ENCODE measurements at places on chromosomes 3 and 15.

- peak; percentile 84 for DNase-seq
Observed at GRCh38 chr15:74489518-74490338, 28.8 kb upstream of the UBL7 start.

- no peak for DNase-seq
Observed at GRCh38 chr3:12388185-12388584, 96.1 kb upstream of the TSEN2 start.

- no peak for DNase-seq
Observed at GRCh38 chr3:174159604-174160003, 699.5 kb upstream of the NAALADL2 start.

DNA sequence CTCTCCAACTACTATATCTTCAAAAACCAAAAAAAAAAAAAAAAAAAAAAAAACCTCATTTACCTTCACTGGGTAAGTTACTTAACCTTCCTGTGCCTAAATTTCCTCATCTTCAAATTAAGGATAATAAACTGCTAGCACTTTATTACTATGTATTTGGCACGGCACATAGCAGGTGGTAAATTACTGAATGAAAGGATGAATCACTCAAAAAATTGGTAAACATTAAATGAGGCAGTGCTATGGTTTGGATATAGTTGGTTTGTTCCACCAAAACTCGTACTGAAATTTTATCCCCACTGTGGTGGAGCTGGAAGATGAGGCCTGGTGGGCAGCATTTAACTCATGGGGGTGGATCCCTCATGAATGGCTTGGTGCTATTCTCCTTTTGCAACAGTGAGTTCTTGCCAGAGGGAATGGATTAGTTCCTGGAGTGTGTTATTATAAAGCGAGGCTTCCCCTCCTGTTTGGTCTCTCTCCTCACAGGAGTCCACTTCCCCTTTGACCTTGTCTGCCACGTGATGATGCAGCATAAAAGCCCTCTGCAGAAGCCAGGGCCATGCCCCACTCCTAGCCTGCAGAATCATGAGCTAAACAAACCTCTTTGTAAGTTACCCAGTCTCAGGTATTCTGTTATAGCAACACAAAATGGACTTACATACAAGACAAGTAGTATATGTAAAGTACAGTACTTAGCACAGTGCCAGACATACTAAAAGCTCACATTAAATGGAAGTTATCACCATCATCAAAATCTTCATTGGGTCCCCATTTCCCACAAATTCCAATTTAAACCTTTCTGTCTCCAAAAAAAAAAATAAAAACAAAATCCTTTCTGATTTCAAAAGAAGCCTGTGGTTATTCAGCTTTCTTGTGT is 20.6 kb downstream of the DCUN1D1 start:
- no peak for DNase-seq

- DNase-seq, result no peak
Observed at GRCh38 chr3:132504375-132504933, 87.2 kb downstream of the DNAJC13 start.

DNA sequence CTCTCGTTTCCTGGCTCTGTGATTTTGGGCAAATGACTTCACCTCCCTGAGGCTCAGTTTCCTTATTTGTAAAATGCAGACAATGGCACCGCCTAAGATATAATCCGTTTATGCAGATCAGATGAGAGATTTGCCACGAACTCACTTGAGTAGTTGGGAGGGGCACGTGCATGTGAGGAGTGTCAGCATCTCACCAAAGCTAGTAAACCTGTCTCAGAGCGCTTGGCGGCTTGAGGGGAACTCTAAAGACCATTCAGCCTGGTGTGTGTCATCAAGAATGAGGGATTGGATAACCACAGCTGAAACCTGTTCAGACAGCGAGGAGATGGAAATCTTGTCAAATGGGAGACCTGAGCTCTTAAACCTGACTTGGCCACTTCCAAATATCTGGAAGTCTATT is 48.7 kb downstream of the BDH1 start:
- DNase-seq, result no peak

DNA sequence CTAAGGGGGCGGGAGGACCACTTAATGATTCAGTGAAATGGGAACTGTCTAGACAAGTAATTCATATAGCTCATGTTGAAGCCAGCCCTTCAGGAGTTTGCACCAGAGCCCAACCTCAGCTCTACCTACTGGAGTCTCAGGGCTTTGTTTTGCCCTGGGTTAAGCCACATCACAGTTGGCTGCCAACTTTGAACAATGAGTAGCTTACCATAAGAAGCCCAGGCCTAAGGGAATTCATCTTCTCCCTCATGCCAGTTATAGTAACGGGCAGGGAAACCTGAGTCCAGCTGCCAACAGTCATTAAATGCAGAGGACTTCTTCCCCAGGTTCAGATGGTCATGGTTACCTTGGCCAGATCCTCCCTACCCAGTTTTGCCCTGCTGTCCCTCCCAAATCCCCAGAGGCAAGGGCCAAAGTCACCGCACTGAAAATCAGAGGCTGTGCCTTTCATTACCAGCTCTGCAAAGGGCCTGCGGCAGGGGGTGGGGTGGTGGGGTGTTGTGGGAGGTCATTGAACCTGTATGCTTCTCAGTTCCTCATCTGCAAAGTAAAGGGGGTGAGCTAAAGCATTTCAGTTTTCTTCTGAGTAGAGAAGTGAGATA is 302.2 kb upstream of the NR2E3 start:
- no peak for DNase-seq

DNA sequence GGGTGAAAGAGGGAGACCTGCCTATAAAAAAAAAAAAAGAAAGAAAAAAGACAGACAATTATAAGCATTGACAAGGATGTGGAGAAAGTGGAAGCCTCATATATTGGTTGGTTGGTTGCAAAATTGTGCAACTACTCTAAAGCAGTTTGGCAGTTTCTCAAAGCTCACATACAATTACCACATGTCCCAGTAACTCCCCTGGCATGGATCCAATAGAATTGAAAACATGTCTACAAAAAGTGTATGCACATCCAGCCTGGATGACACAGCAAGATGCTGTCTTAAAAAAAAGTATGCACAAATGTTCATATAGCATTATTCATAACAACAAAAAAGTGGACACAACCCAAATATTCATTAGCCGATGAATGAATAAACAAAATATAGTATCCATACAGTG is 19.5 kb downstream of the SETMAR start:
- DNase-seq, result no peak

DNA sequence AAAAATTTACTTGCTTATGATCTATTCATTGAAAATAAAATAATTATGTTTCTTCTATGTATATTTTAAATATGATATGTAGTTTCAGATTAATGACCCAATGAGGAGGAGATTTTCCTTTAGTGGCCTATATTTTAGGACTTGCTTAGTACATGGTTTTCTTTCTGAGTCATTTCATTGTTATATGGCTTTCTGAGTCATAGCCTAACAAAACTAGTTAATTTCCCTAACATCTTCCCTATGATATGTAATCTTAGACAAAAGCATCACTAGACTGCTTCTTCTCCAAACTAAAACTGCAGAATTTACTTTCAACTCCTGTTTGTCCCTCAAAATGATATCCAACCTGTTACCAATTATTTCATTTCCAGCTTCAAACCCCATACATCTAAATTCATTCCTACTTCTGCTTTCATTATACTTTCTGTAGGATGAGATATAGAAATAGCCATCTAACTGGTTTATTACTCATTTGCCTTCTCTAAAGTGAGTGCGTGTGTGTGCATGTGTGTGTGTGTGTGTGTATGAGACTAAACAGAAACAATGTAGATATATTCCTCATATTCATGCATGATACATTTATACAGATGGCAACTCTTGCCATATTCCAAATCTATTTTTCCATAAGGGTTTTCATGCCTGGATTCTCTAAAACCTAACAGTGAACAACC is 915.0 kb upstream of the GBE1 start:
- no peak for DNase-seq

- DNase-seq, result no peak
Observed at GRCh38 chr3:74550686-74551085, 63.8 kb downstream of the CNTN3 start.

GRCh38 chr15:36883713-36884517 is 216.4 kb downstream of the MEIS2 start:
- DNase-seq, result peak; percentile 15

DNA sequence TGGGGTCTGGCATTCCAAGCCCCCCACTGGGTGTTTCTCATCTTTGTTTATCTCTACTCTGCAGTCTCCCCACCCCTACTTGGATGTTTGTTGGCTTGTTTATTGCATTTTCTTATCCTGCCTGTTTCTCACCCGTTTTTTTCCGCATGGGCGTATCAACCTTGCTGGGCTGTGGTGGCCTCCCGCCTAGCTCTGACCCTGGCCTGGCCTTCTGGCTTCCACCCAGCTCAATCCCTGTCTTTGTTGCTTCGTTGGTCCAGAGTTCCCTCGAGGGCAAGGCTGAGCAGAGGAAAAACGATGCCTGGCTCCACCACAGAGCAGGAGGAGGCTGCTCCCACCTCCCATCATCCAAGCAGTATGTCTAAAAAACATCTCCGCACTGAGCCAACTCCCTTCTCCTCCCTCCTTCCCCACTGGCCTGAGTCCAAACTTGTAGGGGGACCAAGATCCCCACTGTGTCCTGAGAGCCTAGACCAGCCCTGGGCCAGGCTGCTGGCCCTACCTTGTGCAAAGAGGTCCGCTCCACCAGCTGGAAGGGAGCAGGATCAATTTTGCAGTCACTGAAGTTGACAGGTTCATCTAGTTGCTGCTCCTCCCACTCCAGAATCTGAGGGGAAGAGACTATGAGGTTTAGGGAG is 9.8 kb downstream of the CLCN2 start:
- no peak for DNase-seq

- no peak for DNase-seq
Observed at GRCh38 chr3:52272831-52273230, 5.6 kb downstream of the WDR82 start.

DNA sequence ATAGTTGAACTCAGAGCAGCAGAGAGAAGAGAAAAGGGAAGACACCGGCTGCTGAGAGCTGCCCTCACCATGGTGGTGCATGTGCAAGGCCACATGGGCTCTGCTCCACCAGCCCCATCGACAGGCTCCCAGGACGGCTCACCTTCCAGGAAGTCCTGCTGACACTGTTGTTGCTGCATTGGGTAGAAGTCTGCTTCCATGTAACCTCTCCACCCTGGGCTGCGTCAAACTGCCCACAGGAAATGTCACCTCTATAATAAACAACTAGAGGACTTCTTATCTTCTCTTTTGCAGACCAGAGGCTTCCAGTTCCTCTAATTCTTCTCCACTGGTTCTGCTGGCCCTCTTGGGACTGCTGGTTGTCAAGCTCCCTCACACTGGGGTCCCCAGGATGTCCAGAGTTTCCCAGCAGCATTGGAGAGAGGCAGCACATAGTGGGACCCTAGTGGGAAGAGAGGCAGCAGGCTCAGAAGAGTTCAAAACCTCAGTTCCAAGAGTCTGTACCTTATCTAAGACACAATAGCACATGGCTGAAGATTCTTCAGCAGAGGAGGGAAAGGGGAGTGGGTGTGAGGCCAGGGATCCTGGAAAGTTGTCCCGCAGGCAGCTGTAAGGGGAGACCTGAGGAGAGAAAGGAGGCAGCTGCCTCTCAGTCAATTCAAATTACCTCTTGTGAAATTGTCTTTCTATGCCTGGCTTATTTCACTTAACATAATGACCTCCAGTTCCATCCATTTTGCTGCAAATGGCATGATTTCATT is 5.8 kb upstream of the CCR3 start:
- no peak for DNase-seq

DNA sequence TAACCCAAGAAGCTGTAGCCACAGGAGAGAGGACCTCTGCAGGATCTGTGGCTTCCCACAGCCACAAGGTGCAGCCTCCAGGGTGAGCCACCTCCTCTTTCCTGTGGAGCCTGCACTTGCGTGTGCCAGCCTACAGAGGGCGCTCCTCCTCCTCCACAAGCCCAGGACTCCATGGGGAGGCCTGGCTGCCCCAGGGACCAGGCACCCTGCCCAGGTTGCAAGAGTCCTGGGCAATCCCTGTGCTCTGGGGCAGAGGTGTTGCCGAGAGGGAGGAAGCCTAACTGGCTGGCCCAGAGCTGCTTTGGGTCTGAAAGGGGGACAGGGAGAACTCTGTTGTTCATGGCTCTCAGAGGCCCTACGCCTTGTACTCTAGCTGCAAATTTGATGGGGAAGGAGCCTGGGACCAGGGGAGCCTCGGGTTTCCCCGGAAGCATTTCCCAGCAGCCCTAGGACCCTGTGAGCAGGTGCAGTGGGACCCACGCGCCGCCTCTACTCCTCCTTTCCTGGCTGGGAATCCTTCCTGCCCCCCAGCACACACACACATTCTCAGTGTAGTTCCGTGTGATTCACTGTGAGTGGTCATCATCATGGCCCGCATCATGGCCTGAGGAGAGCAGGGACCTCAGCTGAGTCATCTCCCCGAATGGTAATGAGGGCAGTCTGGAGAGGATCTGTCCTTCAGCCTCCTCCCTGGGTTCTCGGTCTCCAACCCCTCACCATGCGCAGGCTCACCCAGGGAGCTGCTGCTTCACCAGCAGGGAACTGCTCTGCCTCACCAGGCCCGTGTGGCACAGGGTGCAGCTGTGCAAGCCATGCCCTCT is 24.3 kb downstream of the TBC1D21 start:
- peak; percentile 16 for DNase-seq

- DNase-seq, result no peak
Observed at GRCh38 chr15:90194655-90195054, 6.5 kb upstream of the SEMA4B start.

- no peak for DNase-seq
Observed at GRCh38 chr15:93124126-93124525, 35.1 kb upstream of the RGMA start.

DNA sequence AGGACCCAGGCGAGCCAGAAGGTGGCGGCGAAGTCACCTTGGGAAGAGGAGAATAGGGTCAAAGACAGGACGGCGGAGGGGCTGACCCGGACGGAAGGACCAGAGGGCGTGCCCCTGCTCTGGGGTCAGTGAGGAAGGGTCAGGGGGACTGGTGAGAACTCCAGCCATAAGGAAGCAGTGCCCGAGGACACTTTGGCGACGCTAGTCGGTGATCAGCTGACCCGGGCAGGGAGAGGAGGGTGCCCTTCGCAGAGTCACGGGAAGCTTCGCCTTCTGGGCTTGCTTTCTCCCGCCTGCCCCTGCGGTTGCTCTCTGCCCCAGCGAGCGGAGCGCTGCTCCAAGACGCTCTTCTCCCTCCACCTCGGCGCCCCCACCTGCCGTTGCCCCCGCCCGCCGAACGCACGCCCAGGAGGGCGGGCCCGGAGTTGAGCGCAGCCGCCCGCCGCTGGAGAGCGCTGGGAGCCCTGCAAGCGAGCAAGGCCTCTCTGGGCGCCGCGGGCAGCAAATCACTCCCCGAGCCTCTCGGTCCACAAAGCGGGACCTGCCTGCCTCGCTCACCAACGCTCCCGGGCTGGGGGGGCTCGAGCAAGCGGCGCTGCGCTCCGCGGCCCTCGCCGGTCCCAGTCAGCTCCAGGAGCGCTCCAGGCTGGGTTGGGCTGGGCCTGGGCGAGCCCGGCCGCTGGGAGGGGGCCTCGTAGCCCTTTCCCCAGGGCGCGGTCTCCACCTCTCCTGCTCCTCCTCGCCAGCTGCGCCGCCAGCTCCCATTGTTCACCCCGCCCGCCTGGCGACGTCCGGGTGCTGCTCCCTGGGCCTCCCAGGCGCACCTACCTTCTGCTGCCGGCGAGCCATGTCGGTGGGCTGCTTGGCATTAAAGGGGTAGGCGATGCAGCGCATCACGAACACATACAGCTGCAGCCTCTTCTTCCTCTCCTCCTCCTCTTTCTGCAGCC is 1.2 kb downstream of the CADPS start:
- DNase-seq, result no peak

- no peak for DNase-seq
Observed at GRCh38 chr3:153448151-153448829, 286.3 kb downstream of the RAP2B start.
